ENCODE measurements at places on chromosomes 11 and 22.

DNA sequence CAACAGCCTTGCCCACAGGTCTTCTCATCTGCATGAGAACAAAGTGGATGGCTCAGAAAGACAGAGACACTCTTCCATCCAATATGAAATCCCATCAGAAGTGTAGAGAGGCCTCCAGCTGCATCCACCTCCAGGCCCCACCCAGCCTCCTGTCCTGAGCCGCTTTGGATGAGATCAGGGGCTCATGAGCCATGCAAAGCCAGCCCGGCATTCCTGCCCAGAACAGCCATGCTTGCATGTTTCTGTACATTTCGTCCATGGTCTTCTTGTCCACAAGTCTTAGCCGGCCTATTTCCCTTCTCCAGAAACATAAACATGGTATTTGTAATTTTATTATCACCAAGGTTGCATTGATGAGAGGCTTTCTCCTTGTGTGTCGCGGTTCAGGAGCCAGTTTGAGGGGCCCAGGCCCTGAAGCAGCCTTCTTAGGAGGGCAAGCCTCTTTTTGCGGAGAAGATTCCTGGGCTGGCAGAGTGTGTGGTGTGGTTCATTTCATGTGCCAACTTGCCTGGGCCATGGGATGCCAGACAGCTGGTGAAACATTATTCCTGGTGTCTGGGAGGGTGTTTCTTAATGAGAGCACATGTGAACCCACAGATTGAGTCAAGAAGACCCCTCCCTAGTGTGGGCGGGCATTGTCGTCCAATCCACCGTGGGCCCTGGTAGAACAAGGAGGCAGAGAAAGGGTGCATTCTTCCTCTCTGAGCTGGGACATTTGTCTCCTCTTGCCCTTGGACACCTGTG, 928.9 kb downstream of the TBC1D22A start:
- DNase-seq = no peak

DNA sequence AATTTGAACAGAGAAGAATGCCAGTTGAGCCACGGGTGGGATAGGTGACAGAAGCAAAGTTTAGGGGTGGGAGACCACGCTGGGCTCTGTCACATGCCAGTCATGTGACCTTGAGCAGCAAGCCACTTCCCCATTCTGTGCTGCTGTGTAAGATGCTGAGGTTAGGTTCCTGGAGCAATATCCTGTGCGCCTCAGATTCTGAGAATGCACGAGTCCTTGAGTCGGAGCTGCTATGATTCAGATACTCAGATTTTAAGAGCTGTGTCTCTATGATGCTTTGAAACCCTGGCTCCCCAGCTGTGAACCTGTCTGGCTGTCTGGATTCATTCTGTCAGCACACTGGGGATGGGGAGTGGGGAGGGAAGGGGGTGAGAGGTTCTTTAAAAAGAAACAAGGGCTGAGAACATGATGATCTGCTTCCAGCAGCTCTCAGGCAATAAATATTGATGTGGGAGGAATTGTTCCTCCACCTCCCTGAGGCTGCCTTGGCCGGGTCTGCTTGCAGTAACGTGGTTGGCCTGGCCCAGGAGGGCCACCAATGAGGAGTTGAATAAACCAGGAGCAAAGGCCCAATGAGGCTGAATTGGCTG, 24.0 kb downstream of the SLCO2B1 start:
- no peak for DNase-seq

- DNase-seq = no peak
Observed at GRCh38 chr22:49686495-49687219, 141.0 kb downstream of the BRD1 start.

GRCh38 chr11:8252388-8252787, 11.3 kb downstream of the LMO1 start:
- no peak for DNase-seq

GRCh38 chr11:35138943-35139721, at the start of gene CD44:
Gene CD44, plus strand, starts transcription at chr11:35139171. Its CDS starts 133 bp downstream, at chr11:35139304.
- DNase-seq = peak; percentile 76

DNA sequence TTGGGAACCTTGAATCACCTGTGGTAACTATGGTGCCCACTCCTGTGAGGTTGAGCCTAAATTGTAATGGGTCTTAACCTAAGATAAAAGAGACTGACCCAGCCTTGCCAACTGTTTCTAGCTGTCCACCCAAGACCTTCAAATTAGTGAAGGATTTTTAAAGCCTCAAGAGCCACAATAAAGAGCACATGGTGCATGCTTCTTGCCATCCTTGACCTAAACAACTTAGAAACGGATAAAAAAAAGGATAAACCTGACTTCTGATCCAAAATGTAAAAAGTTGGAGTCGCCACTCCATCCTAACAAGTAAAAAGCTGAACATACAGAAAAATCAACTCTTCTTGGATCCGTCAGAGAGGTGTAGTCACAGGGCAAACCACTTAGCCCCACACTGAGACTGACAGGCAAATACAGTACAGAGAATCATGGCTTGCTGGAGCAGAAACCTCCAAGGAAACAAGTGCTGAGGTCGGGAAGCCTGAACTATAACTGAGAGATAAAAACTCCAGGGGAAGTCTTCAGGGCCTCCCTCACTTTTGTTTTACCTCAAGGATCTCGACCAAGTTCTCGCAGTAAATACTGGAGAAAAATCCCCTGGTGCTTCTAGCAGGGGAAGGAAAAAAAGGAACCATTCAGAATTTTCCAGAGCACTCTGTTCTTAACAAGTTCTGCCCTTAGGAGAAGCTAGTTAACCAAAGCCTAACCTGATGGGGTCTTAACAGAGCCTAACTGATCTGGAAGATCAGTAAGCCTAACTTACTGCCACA, 16.3 kb downstream of the ENTHD1 start:
- no peak for DNase-seq

DNA sequence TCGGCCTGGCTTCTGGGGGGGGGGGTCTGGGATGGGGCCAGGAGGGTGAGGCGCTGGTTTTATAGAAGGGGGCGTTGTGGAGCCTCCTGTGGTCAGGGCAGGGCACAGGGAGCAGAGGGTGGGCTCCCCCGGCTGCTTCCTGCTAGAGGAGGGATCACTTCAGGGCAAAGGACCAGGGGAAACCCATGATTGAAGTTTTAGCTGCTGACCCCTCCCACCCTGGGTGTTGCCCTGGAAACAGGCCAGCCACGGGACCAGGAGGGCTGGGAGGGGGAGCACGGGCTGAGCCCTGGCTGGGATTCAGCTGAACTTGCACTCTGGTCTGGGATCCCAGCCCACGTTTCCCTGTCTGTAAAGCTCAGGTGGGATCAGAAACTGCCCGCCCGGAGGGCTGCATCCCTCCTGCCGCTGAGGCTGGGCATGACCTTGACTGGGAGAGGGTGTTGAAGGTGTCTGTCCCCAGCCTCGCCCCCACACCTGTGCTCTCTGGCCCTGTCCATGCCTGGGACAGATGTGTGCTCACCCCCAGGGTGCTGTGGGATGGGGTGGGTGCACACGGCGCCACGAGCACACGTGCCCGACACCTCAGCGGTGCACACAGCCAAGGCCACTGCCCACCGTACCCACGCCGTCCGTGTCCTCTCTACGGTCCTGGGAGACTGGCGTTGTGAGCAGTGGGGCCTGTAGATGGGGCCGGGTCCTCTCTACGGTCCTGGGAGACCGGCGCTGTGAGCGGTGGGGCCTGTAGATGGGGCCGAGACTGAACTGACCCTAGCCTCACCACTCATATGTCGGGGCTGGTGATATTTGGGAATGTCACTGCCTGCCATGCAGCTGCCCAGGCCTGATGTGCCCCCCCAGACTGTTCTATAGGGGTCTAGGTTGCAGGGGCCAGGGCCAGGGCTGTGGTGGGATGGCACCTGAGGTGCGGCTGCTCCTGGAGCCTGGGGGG, 2.3 kb downstream of the TSPAN4 start:
- no peak for DNase-seq
